ENCODE measurements at places on chromosomes 4 and X.
A peak's percentile ranks its signal among the peaks of the same experiment; 100 is the strongest.

DNA sequence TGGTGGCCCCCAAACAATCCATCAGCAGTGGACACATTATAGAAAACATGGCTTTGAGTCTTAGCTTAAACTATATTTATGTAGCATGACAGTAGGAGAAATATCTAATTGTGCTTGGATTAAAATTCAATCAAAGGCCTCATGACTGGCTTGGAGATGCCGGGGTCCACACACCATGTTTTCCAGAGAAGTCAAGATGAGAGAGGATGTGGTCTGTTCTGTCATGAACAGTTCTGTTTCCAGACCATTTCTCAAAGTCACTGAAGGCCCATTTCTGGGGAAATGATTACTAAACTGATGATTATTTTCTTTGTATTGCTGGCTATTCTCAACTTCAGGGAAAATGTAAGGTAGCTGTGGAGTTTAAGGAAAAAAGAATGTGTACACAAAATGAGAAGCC, 76.3 kb downstream of the C4orf51 start:
- H3K4me1 ChIP-seq: no peaks in the 10 kb centered on the region
- H3K27me3 ChIP-seq: no peaks in the 10 kb centered on the region

DNA sequence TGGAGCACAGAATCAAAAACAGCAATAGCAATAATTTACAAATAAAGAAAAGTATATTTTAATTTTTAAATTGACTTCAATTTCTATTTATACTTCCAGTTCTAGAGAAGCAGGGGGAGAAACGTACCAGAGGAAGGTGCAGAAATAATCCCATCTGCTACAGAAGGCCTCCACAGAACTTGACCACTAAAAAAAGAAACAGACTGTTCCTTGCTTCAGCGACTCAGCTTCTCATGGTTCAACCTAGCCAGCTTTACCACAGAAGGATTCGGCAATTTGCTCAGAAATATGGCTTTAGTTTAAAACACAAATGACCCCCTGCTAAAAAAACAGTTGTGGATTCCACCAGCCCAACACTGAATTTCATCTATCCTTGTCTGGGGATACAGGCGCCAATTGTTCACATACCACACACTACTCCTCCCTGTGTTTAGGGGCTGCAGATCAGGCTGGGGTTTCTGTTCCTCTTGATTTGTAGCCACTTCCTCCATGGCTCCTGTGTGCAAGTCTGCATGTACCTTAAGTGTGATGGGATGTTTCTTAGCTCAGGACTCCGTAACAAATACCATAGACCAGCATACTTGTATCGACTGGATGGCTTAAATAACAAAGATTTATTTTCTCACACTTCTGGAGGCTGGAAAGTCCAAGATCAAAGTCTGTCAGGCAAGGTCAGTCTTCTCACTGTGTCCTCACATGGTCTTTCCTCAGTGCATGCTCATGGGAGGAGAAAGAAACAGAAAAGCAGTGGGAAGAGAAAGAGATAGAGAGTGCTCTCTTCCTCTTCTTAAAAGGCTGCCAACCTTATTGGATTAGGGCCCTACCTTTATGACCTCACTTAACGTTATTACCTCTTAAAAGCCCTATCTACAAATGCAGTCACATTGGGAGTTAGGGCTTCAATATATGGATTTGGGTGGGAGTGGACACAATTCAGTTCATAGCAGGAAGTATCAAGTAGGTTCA, 79.1 kb downstream of the AMOT start:
- H3K27me3 ChIP-seq: no peaks in the 10 kb centered on the region
- H3K4me1 ChIP-seq: peaks cover 20% of the 10 kb centered on the region
- no peak overlapping the region for H3K4me3 ChIP-seq

DNA sequence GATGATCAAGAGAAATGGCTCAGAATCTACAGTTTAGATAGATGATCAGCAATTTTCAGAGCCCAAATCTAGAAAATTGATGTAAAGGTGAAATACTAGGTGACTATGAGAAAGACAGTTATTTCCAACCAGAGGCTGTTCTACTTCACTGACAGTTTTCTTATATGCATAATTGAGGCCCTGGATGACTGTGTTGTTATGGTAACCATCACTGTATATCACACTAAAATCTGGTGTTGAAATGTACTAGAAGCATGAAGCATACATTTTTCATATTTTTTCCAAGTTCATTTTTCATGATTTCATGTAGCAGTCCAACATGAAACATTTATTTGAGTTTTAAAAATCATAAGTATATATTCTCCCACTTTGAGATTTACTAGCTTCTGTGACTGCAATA, 87.4 kb downstream of the ATXN3L start:
- no peaks in the 10 kb centered on the region for H3K4me1 ChIP-seq
- H3K36me3 ChIP-seq: no peaks in the 10 kb centered on the region
- no peak overlapping the region for H3K27ac ChIP-seq
- no peak overlapping the region for H3K4me3 ChIP-seq
- DNase-seq: no peak

GRCh38 chr4:127518046-127518445, 114.7 kb upstream of the INTU start:
- no peaks in the 10 kb centered on the region for H3K27me3 ChIP-seq
- H3K4me1 ChIP-seq: no peaks in the 10 kb centered on the region
- no peak for DNase-seq
- no peak overlapping the region for H3K27ac ChIP-seq
- H3K36me3 ChIP-seq: no peaks in the 10 kb centered on the region

GRCh38 chrX:821327-822107, 190.9 kb downstream of the SHOX start:
- no peaks in the 10 kb centered on the region for H3K27me3 ChIP-seq
- H3K4me3 ChIP-seq: no peak overlapping the region
- no peaks in the 10 kb centered on the region for H3K4me1 ChIP-seq
- no peak for DNase-seq
- no peaks in the 10 kb centered on the region for H3K36me3 ChIP-seq

- no peak overlapping the region for H3K27ac ChIP-seq
- no peak for DNase-seq
- no peaks in the 10 kb centered on the region for H3K36me3 ChIP-seq
These were observed 330.1 kb upstream of the GIMD1 start for GRCh38 chr4:106698621-106699195.

- H3K27ac ChIP-seq: peak overlapping the region; percentile 43
- peaks cover 18% of the 10 kb centered on the region for H3K4me1 ChIP-seq
- H3K4me3 ChIP-seq: no peak overlapping the region
- no peaks in the 10 kb centered on the region for H3K27me3 ChIP-seq
- peak; percentile 40 for DNase-seq
These were observed 63.7 kb downstream of the STK32B start for GRCh38 chr4:5114950-5115349.

GRCh38 chr4:176981551-176981950, 188.8 kb upstream of the VEGFC start:
- no peak overlapping the region for H3K27ac ChIP-seq
- no peaks in the 10 kb centered on the region for H3K36me3 ChIP-seq
- no peaks in the 10 kb centered on the region for H3K27me3 ChIP-seq
- H3K4me1 ChIP-seq: no peaks in the 10 kb centered on the region
- DNase-seq: no peak

DNA sequence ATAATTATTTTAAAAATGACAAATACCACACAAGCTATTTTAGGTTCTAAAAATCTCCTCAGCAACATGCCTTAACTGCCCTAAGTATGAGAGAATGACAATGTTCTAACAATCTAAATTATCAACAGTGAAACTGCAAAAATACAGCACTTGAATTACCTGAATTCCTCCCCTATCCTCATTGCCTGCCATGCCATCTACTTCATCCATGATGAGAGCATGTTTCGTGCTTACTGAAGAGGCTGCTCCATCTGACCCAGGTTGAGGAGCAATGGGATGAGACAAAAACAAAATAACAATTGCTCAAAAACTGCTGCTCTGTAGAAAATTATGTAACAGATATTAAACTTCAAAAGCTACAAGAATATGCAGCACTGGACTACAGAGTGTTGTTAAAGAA, 63.3 kb downstream of the RFC1 start:
- no peak for DNase-seq
- H3K4me1 ChIP-seq: peaks cover 5% of the 10 kb centered on the region
- peaks cover 74% of the 10 kb centered on the region for H3K36me3 ChIP-seq
- H3K27ac ChIP-seq: no peak overlapping the region
- no peak overlapping the region for H3K4me3 ChIP-seq

GRCh38 chr4:41712425-41712824, 36.1 kb downstream of the PHOX2B start:
- no peak overlapping the region for H3K4me3 ChIP-seq
- no peak for DNase-seq
- peaks cover 12% of the 10 kb centered on the region for H3K4me1 ChIP-seq
